ENCODE measurements at places on chromosomes 6 and 20.

DNA sequence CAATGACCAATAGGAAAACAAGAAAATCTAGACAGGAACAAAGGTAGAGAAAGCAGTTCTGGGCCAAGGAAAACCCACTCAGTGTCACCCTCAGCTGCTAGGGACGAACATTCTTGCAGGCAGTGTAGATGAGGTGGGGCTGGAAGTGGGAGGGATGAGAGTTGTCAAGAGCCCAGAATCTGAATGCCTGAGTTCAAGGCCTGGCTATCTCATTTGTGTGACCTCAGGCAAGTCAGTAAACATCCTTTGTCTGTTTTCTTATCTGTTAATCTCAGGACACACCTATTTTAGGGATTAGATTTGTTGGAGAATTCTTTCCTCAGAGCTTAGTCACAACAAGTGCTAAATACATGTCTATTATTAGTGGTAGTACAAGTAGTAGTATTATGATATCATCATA, 50.9 kb upstream of the KIF16B start:
- DNase-seq: no peak

GRCh38 chr6:21608601-21609000, 15.1 kb downstream of the SOX4 start:
- DNase-seq: no peak

DNA sequence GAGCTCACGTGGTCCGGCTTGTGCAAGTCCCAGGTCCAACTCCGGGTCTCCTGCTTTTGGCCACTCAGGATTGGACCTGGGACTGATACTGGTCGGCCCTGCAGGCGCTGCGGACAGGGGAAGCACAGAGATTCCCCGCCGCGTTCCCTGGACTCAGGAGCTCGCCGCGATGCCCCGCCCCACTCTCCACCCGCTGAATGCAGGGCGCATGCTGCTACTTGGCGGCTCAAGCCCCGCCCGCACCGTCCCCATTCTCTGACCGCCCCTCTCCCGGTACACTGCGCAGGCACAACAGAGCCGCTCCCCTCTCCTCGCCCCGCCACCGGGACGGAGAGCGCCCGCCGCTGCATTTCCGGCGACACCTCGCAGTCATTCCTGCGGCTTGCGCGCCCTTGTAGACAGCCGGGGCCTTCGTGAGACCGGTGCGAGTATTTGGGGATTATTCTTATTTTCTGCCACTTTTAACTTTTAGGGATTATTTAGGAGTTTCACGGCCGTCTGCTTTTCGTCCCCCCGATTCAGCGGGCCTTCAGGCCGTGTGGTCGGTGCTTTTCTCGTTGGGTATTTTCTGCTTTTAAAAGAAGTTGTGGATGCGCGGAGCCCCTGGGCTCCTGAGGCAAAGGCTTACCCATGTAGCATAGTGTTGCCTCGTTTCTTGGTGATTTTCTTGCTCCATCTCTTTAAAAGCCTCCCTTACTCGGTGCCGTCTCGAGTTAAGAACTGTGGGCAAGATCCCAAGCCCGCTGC, at the start of gene TMEM14C:
Gene TMEM14C (plus strand): TSS at position 251 of the 747 bp plus-strand sequence. CDS start 1,544 bp downstream, outside the sequence.
- DNase-seq: peak; percentile 91

- DNase-seq: no peak
Observed at GRCh38 chr6:1498491-1499113, 109.2 kb downstream of the FOXF2 start.

- no peak for DNase-seq
Observed at GRCh38 chr6:38566295-38567030, 73.3 kb downstream of the BTBD9 start.

DNA sequence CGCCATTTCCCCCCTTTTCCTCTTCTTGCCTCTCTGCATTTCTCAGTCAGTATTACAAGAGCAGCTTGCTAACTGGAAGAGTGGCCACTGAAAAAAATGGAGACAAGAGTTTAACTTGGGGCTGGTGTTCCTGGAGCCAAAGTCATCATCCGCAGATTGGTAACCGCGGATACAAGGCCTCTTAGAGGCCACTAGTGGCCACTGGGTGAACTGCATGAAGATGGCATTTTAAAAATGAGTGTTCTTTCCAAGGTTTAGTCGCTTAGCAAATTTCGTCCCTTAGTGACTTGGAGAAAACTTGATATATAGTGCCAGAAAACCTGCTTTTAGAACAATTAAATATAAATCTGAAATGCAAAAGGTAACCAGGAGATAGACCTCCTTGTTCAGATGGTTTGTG, 4.8 kb downstream of the F13A1 start:
- DNase-seq: peak; percentile 6

GRCh38 chr6:146357578-146358430, 185.8 kb upstream of the RAB32 start:
- DNase-seq: peak; percentile 92

DNA sequence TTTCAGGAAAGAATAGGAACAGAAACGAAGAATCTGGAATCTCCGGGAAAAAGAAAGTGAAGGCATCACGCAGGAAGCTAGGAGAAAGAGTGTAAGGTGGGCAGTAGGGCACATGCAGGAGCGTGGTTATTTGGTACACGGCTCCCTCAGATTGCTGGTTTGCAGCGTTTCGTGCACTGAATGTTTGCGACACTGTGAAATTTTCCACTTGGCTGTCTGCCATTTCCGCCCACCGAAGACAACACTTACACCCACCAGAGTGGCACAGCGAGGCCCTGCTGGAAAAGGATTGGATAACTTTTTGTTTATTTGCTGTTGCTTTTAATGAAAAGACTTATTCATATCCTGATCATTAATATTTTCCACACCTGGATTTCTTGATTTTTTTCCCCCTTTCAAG, 248.3 kb downstream of the GMPR start:
- no peak for DNase-seq

- no peak for DNase-seq
Observed at GRCh38 chr6:107991061-107991460, 33.1 kb upstream of the SEC63 start.

DNA sequence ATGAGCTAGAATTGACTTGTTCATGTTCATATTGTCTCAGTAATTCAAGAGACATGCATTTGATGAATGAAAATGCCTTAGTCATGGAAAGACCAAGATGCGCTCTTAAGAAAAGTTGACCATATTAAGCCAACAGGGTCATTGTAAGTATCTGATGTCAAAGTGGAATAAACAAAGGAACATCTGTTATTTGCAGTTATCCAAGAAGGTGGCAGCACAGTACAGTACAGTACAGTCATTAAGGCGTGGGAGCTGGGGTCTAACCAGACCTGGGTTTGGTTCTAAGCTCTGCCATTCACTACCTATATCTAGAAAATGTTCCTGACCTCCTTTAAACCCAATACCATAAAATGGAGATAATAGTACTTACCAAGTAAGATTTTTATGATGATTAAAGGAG, 178.1 kb downstream of the BACH2 start:
- no peak for DNase-seq

- no peak for DNase-seq
Observed at GRCh38 chr6:16761471-16762267, 409 bp upstream of the ATXN1 start.

DNA sequence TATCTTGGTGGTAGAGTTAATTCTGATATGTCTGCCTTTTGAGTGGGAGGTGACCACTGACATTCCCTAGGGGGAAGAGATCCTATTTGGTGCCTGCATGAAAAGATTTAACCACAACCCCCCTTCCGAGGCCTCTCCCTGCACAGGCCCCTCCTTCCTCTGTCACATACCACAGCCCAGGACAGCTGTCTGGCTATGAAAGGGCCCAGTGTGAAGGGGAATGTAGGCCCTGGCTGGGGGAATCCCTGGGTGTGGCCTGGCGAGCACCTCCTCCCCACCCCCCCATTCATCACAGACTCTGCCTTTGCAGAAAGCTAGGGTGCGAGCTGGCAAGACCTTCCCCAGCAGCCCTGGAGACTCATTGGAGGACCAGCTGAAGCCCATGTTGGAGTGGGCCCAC, 27.4 kb upstream of the MAPRE1 start:
- DNase-seq: no peak

DNA sequence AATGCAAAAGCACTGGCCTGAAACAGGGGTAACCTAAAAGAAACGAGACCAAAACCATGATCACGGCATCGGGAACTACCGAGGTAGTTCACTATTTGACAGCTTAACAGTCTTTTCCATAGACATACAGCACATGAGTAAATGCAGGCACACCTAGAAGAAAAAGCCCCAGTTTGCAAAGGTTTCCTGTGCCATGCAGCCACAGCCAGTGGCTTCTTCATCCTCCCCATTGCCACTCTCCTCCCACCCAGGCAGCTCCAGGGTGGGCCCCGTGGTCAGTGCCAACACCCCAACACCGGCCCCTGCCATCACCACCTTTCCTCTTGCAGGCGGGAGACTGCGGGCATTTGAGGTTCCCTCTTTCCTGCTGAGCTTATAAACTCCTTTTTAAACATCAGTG, 115.4 kb downstream of the SLC23A2 start:
- no peak for DNase-seq

GRCh38 chr6:11585426-11586016, 48.0 kb downstream of the TMEM170B start:
- no peak for DNase-seq

DNA sequence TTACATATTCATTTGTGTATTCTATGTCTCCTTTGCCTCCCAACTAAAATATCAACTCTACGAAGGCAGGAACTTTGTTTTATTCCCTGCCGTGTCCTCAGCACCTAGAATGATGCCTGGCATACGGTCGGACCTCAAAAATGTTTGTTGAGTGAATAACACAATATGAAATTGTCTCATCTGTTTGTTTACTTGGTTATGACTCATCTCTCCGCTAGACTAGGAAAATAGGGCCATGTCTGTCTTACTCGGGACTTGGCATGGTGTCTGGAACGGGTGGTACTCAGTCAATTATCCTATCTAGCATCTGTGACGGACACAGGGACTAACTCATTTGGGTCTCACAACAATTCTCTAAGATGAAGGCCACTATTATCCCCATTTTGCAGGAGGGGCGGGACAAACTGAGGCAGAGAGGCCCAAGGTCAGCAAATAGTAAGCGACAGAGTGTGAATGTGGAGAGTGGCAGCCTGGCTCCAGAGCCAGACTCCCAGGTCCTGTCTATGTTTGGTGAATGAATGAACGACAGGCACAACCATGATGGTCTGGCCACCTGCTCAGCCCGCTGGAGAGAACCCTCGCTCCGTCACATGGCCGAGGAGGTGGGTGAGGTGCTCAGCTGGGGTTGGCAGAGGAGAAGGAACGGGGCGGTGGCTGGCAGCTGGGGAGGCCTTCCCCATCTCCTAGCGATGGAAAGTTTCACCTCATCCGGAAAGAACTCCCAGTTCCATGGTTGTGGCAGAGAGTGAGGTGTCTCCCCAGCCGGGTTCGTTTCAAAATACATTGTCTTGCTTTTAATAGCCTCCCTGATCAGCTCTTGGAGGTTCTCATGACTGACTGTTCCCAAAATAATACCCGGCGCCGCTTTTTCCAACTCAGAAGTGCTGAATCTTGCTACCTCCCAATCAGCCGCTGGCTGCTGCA, 27.6 kb upstream of the NFATC2 start:
- no peak for DNase-seq

DNA sequence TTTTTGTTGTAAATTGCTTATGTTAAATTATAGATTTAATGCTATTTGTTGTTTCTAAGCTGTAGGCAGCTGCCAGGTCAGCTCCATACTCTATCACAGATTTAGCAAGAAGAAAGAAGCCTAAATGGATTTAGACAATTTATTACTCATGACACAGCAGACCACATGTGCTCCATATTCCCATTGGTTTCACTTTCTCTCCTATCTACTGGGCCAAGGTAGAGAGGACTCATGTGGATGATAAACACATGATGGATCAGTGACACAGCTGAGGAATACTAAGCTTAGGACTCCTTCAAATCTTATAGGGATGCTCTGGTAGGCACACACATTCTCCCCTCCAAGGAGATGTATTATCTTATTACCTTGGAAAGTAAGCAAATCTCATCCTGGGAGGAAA, 553.0 kb upstream of the ADGRB3 start:
- DNase-seq: no peak

GRCh38 chr6:97049253-97050011, 124.9 kb downstream of the KLHL32 start:
- DNase-seq: no peak

DNA sequence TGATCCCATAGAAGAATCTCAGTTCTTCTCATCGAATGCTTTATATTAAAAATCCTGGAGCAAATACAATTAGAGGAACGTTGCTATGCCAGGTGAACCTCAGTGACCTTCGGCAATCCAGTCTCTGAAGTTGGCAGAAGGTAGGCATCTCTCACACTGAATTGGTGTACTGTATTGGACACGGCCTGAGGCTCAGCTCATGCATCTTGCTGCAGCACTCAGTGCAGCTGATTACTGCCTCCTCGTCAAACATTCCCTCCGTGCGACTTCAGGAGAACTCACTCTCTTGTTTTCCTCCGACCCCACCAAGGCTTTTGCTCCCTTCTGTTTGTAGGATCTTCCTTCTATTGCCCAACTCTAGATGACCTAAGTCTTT, 90.5 kb downstream of the GPR6 start:
- DNase-seq: no peak

DNA sequence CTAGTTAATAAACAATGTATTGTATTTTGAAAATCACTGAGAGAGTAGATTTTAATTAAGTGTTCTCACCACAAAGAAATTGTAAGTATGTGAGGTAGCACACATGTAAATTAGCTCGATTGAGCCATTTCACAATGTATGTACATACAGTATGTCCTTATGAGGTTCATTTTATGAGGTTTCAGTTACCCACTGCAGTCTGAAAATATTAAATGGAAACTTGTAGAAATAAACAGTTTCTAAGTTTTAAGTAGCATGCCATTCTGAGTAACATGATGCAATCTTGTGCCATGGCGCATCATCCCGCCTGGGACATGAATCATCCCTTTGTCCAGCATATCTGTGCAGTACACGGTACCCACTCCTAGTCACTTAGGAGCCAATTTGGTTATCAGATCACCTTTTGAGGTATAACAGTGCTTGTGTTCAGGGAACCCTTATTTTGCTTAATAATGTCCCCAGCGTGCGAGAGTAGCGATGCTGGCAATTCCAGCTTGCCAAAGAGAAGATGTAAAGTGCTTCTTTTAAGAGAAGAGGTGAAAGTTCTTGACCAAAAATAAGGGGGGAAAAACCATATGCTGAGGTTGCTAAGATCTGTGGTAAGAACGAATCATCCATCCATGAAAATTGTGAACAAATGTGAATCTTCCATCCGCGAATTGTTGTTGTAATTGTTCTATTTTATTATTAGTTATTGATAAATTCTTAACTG, 64.7 kb downstream of the KCNS1 start:
- no peak for DNase-seq

DNA sequence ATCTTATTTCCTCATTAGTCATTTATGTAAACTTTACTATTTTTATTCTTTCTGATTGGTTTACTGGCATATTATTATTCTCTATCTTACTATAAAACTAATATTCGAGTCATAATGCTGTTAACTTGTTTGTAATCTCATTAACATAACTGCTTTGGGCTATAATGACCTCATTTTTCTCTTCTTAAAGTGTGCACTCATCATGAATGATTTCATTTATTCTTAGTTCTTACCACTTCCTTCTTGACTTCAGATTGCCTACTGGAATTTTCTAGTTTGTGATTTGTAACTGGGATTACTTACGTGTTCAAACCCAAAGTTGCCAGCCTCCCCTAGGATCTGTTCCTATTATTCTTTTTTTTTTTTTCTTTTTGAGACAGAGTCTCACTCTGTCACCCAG, 91.8 kb upstream of the TNFAIP3 start:
- DNase-seq: no peak

Measured in GM04503 (cell line).